HCEC 1CT (cell line): ENCODE measurements at places on chromosomes 3 and 15.
A peak's percentile ranks its signal among the peaks of the same experiment; 100 is the strongest.

DNA sequence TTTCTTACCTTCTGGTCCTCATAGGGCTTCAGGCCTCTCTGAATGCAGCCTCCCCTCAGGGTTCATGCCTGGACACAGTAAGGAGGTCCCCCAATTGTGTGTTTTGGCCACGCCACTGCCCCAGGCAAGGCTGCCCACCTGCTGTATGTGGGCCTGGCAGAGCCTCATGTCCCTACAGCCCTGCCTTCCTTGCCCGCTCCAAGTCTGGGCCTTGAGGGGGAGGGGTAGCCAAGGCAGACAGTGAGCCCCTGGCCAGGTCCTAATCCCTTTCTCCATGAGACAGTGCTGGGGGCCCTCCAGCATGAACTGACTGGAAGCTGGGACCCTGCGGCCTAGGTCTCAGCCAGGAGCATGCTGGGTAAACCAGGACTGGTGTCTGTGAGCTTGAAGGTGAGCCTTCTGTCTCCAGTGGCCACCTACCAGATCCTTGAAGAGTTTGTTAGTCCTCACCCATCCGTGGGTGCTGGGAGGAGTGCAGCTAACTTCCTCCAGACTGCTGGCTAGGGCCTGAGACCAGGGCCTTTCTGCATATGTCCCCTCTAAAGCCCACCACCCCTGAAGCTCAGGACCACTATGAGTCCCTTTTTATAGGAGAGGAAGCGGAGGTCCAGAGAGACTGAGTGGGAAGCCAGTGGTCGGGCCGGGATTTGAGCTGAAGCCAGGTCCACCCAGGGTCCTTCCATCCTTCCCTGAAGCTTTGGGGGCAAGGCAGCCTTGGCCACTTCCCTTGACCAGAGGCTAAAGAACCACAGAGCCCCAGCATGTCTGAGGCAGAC lies 8.7 kb downstream of the ZBTB47 start:
- no peak for DNase-seq

GRCh38 chr15:84749111-84749991 lies 959 bp downstream of the ZNF592 start:
- DNase-seq, result peak; percentile 18

DNA sequence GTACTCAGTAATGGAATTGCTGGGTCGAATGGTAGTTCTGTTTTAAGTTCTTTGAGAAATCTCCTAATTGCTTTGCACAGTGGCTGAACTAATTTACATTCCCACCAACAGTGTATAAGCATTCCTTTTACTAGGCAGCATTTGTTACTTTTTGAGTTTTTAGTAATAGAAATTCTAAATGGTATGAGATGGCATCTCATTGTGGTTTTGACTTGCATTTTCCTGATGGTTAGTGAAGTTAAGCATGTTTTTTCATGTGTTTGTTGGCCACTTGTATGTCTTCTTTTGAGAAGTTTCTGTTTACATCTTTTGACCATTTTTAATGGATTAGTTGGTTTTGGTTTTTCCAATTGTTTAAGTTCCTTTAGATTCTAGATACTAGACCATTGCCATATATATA lies 28.4 kb downstream of the TP63 start:
- DNase-seq, result no peak

GRCh38 chr3:88758676-88759075 lies 348.7 kb upstream of the EPHA3 start:
- no peak for DNase-seq

DNA sequence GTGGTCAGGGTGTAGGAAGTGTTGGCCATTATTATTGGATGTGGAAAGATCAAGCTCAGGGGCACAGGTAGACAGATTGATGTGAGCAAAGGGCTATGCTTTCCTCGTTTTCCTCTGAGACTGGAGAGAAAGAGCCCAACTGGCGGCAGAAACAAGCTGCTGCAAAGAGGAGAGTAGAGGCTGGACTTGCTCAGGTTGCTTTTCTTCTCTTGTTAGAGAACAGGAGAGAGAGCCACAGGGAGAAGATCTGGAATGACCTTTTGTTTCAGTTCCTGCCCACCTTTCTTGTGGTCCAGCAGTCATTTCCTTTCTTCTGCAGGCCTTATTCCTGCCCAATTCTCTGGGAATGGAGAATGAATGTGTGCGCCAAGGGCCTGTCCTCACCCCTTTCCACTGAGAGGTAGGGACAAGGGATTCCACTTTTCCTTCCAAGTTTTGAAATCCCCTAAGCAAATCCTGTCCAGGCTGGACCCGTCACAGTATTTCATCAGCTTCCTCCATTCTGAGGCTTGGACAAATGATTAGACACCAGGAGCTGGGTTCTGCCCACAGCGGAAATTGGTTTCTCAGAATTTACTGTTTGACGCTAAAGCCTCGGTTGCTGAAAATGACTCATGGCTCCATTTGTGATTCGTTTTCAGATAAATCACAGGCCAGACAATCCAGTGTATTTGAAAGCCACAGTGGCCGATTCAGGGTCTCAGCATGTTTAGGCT lies 16.1 kb downstream of the ZNF80 start:
- DNase-seq, result no peak

DNA sequence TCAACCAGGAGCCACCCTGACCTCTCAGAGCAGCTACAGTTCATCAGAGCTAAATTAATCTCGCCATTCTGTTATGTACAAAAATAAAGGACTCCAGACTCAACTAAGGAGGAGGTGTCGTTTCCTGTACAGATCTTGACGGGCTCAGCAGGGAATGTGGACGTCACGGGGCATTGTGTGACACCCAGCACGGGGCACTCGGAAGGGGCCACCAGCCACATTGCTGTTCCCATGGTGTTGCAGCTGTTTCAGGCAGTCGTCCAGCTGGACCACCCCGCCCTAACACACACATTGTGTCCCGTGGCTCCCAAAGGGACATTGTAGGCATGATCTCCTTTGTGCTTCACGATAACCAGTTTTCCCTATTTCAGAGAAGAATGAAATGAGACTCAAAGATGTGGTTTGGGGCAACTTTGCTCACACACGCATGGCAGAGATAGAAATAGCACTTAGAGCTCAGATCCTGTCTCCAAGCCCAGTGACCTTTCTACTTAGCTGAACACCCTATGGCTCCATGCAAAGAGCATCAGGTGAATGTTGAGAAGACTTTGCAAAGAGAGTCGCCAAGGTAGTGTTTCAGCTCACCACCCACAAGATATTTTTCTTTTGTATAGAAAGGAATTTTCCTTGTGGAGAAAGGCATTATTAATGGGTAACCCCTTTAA lies 5.5 kb downstream of the SSUH2 start:
- DNase-seq, result no peak

GRCh38 chr3:32399030-32399620 lies 7.5 kb downstream of the CMTM7 start:
- DNase-seq, result peak; percentile 48

GRCh38 chr15:99614749-99615288 lies 49.0 kb downstream of the MEF2A start:
- DNase-seq, result no peak

DNA sequence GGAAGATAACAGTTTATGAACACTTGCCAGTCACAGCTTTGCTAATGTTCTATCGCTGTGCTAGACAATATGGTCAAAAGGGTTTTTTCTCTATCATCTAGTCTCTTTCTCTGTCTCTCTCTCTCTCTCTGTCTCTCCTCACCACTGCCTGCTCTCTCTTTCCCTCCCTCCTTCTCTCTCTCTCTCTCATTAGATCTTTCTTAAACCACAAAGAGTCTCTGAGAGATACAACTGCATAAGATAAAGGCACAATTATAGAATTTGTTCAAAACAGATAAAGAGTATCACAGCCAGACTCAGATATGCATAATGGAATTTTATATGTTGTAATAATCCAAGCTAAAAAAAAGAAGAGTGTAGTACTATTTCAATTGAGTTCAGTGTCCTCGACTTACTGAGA lies 258.4 kb downstream of the MECOM start:
- DNase-seq, result no peak

GRCh38 chr3:72938471-72939265 lies 50.8 kb downstream of the GXYLT2 start:
- peak; percentile 89 for DNase-seq

DNA sequence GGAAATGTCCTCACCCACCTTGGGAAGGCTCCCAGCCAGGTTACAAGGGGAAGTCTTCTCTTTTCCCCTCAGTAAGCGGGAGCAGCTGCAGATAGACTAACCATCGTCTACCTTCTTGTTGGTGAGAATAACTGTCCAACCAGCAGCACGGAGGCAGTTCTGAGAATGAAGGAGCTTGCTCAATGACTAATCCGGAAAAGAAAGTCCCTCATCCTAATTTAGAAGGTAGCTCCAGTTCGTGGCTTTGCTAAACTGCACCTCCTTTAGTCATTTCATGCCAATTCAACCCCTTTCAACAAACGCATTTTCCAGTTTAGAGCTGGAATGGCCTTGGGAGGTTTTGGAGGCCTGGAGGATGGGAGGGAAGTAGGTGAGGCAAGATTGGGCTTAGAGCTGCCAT lies 527.4 kb upstream of the PROK2 start:
- no peak for DNase-seq

DNA sequence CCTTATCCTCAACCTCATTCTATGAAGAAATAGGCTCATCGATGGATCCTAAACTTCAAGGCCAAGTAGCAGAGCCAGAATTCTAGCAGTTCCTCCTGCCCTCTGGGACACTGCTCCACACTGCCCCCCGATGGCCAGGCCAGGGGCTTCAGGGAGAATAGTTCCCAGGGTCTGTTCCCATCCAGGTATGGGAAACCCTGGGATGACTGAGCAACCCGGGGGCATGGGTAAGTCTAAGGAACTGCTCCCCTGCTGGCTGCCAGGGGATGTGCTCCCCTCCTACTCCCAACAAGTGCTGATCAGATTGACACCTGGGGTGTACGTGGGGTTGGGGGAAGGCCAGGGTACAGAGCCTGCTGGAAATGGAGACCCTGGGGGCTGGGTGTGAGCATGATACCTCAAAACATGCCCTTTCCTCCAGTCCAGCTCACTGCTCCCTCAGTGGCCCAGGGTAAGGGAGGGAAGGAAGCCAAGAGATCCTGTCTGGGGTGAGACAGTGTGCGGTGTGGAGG lies 7.6 kb downstream of the ULK3 start:
- peak; percentile 41 for DNase-seq

- peak; percentile 90 for DNase-seq
These were observed 141.3 kb downstream of the ADAM10 start for GRCh38 chr15:58608129-58608590.

- DNase-seq, result no peak
These were observed 63.7 kb downstream of the SPRED1 start for GRCh38 chr15:38316311-38316710.

- DNase-seq, result no peak
These were observed 37.5 kb upstream of the CCR4 start for GRCh38 chr3:32913790-32914446.

DNA sequence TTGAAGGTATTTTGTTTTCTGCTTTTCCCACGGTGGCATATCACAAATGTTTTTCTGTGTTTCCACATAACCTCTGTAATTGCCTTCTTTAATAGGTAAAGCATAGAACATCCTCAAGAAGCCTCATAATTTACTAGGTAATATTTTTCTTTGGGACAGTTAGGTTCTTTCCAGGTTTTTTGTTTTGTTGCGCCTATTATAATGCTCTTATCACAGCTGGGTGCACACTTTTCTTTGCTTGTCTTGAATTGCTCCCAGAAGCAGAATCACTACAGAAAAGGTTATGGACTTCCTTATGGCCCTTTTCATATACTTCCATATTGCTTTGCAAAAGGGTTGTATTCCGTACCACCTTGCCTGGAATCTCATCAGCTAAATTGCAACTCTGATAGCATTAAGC lies 213.5 kb downstream of the RYR3 start:
- no peak for DNase-seq

DNA sequence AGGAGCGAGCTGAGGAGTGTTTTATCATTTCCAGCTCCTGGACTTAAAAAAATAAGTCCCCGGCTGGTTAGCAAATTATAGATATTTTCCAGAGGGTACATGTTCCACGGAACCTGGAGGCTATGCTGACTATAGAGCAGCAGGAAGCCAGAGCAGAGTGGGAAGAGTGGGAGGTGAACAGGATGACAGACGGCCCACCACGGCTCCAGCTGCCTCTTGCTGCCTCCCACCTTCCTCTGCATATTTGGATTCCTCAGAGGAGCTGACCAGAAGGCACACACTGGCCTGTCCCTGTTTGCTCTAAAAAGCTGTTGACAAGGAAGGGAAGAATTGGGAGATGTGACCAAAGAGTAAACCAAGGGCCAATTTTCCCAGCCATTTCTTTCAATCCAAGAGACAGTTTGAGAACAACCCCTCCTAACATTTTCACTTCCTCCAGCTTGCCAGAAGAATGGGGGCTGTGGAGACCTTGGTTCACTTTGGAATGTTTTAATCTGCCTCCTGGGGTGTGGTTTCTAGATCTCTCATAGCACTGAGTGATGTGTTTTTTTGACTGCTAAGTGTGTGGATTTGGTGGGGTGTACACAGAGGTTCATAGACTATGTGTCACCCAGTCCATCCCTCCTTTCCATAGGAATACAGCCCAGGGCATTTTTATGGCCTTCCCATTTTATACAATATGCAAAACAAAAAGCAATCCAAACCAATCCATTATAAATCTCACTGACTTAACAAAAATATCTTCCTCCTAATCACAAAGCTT lies 36.8 kb downstream of the HGD start:
- no peak for DNase-seq

DNA sequence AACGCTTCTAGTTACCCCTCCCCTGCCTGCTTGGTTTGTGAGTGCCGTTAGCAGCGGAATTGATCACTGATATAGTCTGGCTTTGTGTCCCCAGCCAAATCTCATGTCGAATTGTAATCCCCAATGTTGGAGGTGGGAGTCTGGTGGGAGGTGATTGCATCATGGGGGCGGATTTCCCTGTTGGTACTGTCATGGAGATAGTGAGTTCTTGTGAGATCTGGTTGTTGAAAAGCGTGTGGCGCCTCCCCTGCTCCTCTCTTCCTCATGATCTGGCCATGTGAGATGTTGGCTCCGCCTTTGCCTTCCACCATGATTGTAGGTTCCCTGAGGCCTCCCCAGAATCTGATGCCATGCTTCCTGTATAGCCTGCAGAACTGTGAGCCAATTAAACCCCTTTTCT lies 47.3 kb upstream of the PGPEP1L start:
- no peak for DNase-seq

DNA sequence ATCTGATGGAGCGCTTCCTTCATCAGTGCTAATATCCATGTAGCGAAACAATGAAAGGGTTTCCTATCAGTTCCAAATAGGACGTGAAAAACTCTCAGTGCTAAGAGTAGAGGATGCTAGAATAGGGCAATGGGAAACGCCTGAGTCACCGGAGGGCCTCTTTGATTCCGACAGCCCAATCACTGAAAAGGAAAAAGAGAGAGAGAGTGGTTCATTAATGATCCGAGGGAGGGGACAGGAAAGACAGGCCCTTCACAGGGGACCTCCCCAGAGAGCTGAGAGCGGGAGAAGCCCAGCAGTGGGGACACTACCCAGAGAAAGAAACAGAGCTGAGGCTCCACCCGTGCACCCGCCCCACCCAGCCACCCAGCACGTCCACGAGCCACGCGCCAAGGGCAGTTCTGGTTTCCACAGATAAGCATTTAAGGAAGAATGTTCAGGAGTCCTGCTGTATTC lies 76.9 kb downstream of the RPN1 start:
- DNase-seq, result no peak

- DNase-seq, result no peak
These were observed 239.4 kb upstream of the ZPLD1 start for GRCh38 chr3:102195198-102195948.

GRCh38 chr15:89333959-89334509 lies 590 bp downstream of the POLG start:
- no peak for DNase-seq
